ENCODE measurements at places on chromosomes 5 and 9. TPM values are rescaled to one million over a fixed set of nuclear protein-coding genes. Genes with fewer than 3 reads are reported as not detected.

DNA sequence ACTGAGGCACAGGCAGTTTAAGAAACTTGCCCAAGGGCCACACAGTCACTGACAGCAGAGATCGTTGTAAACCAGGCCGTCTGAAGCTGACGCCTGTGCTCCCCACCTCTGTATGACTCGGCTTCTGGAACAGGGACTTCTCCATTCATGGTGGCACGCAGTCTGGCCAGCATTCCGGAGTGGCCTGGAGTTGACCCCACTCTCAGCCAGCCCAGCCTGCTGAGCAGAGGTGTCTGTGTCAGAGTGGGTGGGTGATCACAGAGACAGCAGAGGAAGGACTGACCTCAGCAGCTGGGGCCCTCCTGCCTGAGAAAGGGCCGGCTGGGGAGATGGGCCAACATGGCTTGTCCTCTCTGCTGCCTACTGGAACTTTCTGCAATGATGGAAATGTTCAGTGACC lies 12.6 kb downstream of the LRSAM1 start:
- DNase-seq = no peak

DNA sequence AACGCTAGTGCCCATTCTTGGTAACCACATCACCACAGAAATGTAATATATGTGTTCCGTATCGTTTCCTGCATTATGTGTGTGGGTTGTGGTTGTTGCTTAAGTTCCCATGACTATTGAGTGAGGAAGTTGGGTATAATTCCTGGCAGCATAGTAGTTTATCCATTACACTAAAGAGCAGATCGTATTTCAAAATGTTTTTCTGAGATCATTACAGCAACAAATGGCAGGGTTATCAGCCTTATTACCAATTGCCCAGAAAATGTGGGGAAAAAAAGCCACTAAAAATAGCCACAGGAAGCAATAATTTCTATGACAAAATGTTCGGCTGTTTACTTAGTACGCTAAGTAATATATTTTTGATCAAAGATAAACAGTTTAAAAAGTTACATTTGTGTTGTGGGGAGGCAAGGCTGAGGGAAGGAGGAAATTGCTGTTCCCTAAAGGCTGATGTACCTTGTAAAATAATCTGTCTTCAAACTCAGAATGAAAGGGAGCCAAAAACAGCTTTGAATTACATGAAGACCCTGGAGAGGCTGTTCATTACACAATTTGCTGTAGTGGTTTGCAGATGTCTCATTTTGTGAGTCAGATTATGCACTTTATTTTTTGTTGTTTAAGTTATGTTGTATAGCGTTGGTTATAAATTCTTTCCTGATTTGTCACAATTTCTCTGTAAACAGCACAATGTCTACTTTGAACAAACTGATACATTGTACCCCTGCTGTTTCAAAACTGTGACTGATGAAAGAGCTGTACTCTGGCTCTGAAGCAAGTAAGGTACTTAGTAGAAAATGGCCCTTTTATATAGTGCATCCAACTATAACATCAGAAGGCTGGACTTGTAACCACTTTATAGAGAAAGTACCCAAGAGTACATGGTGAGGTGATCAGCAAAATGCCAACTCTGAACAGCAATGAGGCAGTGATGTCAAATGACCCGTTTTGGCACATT lies 1028.5 kb downstream of the NR2F1-AS1 start:
- DNase-seq = no peak

GRCh38 chr9:115597330-115597895 lies 479.5 kb upstream of the TNC start:
- no peak for DNase-seq

DNA sequence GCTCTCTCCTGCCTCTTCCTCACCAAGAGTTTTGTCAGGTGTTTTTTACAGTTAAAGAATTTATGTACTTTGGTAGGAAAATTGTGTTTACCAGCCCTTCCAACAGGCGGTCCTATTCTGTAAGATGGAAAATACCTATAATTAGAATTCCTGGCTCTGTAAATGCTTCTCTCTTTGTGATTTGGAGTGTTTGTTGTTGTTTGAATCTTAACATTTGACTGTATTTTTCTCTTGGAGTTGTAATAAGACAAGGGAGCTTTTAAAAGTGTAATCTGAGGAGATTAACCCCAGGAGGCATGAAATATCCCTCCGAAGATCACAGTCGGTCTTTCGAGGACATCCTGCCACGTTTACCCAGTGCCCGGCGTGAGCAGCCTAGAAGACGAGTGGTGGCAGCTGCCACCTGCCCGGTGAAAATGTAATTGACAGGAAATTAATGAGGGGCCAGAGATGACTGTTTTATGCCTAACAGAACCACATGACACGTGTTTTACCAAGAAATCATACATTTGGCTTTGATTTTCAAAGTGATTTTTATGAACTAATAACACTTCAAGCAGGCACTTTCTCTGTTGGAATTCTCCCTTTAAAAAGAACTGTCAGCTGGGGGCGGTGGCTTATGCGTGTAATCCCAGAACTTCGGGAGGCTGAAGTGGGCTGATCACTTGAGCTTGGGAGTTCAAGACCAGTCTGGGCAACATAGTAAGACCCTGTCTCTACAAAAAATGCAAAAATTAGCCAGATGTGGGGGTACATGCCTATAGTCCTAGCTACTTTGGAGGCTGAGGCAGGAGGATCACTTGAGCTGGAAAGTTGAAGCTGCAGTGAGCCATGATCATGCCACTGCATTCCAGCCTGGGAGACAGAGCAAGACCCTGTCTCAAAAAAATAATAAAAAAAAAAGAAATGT lies 20.0 kb downstream of the ANKRD33B start:
- DNase-seq = peak; percentile 52

DNA sequence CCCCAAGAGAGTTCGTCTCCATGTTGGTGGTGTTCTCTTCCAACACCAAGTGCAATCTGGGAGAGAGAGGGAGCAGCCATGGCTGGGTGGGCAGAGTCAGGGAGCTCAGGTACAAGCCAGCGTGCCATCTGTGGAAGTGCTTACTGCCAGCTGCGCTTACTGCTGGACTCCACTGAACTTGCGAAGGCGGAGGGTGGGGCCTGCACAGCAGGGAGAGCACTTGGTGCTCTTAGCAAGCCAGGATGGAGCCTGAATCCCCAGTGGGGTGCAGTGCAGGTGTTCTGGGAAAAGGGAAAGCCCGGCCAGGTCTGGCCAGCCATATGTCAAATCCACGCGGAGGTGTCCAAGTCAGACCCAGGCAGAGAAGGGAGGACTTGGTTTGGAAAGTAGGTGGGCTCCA lies 142.0 kb downstream of the FANCC start:
- DNase-seq = no peak

Gene GLDC
- total RNA-seq = not detected

GRCh38 chr9:90903766-90904424 lies 102.3 kb downstream of the SYK start:
- DNase-seq = no peak

Gene FOXD4L4
- 0.53 TPM for total RNA-seq

Gene MYMK
- total RNA-seq = not detected

Gene GPR21
- 4.1 TPM for total RNA-seq

Gene NCS1
- not detected for total RNA-seq

GRCh38 chr5:142046191-142046590 lies 33.4 kb upstream of the GNPDA1 start:
- DNase-seq = no peak

GRCh38 chr9:37919246-37919955 lies 15.5 kb upstream of the SLC25A51 start:
- DNase-seq = no peak

GRCh38 chr9:127928676-127929624 lies 1.6 kb downstream of the PIP5KL1 start:
- DNase-seq = no peak

Gene ELAVL2
- total RNA-seq = not detected

DNA sequence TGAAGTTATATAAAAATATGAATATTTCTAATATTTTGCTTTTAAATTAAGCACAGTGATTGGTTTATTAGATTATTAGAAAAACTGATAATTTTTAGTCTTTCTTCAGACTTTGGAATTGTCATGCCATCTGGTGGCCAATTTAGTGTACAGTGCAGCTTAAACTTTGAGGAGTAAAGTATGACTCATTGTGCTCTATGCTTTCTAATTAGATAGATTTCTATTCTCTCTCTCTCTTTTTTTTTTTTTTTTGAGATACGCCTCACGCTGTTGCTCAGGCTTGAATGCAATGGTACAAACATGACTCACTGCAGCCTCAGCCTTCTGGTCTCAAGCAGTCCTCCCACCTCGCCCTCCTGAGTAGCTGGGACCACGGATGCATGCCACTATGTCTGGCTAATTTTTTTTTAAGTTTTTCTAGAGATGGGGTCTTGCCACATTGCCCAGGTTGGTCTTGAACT lies 42.1 kb upstream of the GPR21 start:
- peak; percentile 51 for DNase-seq

Gene ADAMTSL2
- not detected for total RNA-seq

GRCh38 chr5:111984044-111984443 lies 227.1 kb upstream of the NREP start:
- no peak for DNase-seq

DNA sequence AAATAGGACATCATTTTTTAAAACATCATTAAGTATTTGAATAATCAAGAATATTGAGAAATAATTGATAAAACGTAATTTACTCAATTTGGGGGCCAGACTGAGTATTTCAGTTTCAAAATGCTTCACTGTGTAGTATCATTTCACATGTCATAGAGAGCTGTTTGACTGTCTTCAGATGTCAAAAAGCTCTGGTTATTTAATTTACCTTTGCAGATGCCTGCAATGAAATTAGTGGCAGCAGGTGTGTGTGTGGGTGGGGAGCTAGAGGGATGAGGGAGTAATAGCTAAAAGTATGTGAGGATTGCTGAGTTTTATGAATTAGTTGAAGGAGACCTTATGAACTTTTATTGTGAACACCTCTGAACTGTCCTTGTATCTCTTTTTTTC lies 567.2 kb upstream of the MEF2C start:
- no peak for DNase-seq

Gene CNTNAP3
- total RNA-seq = not detected

DNA sequence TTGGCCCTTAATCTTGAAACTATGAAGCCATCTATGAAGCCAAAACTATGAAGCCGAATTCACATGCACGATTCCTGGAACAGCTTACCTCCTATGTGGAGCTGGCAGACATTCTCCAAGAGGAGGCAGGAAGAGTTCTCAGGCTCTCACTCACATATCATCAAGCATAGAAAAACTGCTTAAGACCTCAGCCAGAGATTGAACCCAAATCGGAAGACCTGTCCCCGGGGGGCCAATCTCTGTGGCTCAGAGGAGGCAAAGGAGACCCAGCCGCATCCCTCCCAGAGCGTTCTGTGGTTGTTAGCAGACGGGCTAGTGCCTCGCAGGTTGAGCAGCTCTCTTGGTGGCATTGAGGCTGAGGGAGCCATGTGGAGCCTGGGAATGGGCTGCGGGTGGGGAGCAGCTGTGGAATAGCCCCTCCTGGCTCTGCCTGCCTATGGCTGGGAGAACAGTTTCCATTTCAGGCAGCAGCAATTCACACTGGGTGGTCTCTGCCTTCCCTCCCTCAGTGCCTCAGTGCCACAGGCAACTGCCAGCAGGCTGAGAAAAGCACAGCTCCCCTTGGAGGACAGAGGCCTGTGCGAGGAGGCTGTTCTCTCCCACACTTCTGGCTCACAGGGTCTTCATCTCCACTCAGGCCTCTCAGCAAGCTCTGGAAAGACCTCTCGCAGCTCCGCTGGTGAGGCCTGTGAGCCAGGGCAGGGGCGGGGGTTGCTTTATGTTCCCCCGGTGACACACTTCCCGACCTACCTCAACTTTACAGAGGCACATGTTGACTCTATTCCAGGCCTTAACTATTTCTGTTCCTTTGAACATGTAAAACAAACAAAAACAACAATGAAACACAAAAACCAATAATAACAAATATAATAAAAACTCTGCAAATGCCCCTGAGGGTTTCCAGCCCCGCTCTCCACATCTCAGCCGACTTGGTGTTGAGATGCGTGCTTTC lies 17.4 kb upstream of the TMEM174 start:
- DNase-seq = no peak

DNA sequence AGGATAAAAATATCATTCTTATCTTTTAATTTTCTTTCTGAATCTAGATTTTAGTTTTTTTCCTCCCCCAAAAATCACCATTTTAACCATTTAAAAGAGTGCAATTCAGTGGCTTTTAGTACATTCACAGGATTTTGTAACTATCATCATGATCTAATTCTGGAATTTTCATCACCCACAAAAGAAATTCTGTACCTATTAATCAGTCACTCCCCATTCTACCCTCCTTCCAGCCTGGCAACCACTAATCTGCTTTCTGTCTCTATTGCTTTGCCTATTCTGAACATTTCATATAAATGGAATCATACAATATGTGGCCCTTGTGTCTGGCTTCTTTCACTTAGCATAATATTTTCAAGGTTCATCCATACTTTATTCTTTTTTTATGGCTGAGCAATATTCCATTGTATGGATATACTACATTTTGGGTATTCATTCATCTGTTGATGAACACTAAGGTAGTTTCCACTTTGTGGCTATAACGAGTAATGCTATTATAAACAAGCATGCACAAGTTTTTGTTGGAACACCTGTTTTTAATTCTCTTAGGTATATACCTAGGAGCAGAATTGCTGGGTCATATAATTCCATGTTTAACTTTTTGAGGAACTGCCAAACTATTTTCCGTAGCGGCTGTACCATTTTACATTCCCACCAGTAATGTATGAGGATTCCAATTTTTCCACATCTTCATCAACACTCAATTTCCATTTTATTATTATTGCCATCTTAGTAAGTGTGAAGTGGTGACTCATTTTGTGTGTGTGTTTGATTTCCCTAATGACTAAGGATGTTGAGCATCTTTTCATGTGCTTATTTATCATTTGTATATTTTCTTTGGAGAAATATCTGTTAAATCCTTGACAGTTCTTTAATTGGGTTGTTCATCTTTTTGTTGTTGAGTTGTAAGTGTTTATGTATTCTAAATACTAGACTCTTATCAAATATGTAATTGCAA lies 340.3 kb downstream of the CWC27 start:
- DNase-seq = no peak

Gene MYOZ3
- total RNA-seq = not detected

GRCh38 chr9:129445794-129446306 lies 175.1 kb downstream of the C9orf50 start:
- no peak for DNase-seq

- DNase-seq = no peak
Observed at GRCh38 chr5:1067141-1068121, 44.4 kb downstream of the SLC12A7 start.

DNA sequence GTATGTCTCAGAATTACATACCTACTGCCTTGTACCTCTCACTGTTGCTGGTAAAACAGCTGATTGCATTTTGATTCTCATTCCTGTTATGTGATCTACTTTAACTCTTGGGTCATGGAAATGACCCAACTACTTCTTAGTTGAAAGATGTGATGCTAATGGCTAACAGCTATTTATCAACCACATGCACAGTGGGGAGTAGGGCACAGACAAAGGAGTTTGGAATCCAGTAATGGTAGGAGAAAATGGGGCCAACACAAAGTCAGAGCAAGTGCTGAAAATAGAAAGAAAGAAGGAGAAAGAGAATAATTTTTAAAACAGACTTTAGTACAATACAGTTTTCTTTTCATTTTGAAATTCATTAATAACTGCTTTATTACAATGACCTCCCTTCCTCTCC lies 241.0 kb downstream of the PTPRD start:
- no peak for DNase-seq

Gene ARID3C
- 0.44 TPM for total RNA-seq

GRCh38 chr5:177983763-177984583 lies 12.1 kb downstream of the PROP1 start:
- DNase-seq = no peak
